ENCODE measurements at places on chromosomes 2 and 18.

DNA sequence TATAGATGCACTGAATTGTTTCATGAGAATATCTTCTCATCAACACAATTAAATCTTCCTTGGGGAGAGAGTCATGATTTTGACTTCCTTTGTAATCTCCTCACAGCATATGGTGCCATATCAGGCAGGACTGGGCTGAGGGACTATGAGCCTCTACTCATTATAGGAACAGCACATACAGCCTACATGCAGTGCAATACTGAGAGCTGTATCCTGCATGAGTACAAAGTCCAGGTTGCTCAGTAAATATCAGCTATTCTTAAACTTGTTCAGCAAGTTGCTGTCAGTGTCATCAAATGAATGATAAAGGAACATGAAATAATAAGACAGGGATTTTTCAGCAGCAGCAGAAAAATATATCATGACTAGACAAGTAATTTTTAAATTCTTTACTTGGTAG, 10.8 kb downstream of the DLGAP1 start:
- no peak for DNase-seq

GRCh38 chr2:9693196-9693491, 62.3 kb upstream of the YWHAQ start:
- no peak for DNase-seq

GRCh38 chr2:218329027-218329825, 27.4 kb upstream of the CATIP start:
- no peak for DNase-seq

DNA sequence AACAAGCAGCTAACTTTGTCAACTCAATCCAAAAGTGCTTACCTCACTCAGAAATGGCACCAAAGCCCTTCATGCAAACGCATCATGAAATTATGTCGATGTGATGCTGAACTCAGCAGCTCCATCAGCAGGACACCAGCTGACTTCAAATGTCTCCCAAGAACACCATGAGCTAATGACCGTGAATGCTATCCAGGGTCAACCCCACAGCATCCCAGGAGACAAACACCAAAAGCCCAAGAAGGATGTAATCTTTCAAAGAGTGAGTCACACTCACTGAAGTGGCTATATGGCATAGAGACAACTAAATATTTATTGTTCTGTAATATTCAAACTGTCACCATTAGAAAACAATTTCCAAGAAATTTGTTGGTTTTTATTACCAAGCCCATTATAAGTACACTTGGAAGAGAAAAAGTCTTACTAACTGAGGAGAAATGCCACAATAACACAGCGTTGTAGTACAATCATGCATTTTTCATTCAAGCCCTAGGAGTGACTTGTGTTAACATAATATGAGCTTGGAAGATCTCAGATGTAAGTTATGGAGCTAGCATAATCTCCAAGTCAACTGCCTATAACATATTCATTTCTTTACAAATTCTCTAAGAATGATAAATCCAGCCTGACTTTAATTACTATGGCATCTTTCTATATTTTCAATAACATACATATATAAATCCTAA, 165.0 kb upstream of the CCDC68 start:
- no peak for DNase-seq

DNA sequence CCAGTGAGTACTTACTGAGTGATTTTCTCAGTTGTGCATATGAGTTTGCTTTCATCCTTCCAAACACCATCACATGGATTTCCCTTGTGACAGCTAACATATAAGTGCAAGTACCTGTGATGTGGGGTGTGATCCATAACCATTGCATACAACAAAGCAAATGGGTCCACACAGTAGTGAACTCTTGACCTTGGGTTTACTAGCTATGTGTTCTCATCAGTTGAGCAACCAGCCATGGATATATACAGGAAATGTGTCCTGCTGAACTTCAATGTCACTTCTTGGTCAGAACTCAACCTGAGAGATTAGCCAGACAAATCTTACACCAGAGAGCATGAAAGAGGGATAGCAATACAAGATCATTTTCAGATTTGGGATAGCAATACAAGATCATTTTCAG, 420.9 kb upstream of the KCNH7 start:
- no peak for DNase-seq

- no peak for DNase-seq
Observed at GRCh38 chr2:114880046-114880445, 437.6 kb downstream of the DPP10 start.

DNA sequence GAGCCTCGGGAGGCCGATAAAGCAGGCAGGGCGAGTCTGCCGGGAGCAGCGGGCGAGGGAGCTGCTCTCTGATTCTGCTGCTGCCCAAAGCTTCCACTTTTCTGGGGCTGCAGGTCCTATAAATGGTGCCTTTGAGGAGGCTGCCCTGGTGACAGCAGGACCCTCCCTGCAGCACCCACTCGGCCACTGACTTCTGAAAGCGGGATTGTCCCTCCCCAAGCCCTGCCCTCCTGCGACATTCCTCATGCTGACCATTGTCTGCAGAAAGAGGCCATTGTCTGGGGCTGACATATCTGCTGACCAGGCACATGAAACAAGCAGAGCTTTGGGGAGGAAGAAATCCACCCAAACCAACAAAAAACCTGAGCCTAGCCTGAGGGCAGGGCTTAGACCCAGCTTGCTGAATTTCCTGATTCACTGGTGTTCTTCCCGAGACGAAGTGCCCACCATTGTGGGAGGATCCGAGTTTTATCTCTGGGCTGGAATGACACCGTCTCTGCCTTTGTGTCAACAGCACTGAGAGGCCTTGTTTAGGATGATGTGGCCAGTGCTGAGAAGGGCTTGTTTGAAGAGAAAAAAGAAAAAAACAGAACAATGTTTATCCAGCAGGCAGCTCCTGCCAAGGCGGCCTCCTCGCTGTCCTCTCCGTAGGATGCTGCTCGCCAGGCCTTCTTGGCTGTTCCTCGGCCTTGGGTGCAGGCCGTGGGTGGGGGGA, 129.7 kb downstream of the MYCN start:
- DNase-seq: peak; percentile 92

DNA sequence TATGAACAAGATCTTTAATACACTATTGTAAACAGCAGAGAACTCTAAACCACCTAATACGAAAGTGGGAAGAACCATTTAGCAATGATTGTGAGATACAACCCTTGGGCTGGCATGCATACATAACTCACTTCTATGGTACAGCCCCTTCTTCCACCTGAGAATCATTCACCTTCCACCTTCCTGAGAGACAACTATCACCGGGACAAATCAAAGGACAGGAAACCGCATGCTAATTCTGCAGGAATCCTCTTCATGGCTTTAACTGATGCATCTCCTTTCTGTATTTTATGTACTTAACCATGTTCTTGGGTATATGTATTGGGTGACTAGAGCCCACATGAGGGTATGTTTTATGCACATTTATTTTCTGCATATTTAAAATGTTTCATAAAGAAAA, 123.2 kb downstream of the TRABD2A start:
- DNase-seq: no peak

GRCh38 chr2:138620431-138620830, 118.9 kb downstream of the SPOPL start:
- no peak for DNase-seq

DNA sequence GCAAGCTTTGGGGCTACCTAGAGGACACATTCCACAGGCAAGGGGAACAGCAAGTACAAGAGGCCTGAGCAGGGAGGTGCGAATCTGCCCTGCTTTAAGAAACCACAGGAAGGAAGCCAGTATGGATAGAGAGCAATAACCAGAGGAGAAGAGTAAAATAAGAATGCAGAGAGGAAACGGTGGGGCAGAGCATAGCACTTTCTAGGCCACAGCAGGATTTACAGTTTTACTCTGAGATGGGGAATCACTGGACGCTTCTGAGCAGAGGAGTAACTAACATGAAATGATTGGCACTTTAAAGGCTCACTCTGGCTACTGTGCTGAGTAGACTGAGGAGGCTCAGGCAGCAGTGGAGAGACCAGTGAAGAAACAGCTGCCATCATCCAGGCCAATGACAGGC, 23.8 kb downstream of the AAK1 start:
- DNase-seq: no peak

GRCh38 chr2:177738461-177739235, 333.9 kb downstream of the PDE11A start:
- DNase-seq: no peak

Measured in amygdala (tissue), 56 donors.